ENCODE measurements at places on chromosomes 5 and 9.
A peak's percentile ranks its signal among the peaks of the same experiment; 100 is the strongest.

- DNase-seq = peak; percentile 89
Measured at GRCh38 chr5:78527054-78527859, 121.3 kb downstream of the LHFPL2 start.

- peak; percentile 85 for DNase-seq
Measured at GRCh38 chr9:92140074-92140753, 25.0 kb upstream of the SPTLC1 start.

DNA sequence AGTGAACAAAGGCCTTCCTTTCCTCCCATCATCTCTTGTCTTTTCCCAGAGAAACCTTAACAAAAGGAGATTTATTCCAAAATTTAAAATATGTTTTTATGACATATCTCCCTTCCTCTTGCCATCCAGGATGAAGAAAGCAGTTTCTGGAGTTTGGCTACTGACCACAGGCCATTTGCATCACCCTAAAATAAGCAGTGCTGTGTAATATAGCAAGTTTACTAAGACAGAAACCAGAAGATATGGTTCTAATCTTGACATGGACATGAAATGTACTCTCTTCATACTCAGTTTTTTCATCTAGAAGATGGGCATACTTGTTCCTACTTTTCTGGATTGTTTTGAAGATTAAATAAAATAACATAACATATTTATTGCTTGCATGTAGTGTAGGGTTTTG is 50.2 kb upstream of the ZFAND5 start:
- no peak for DNase-seq

- no peak for DNase-seq
Measured at GRCh38 chr9:92422611-92423338, 1.5 kb downstream of the OMD start.

DNA sequence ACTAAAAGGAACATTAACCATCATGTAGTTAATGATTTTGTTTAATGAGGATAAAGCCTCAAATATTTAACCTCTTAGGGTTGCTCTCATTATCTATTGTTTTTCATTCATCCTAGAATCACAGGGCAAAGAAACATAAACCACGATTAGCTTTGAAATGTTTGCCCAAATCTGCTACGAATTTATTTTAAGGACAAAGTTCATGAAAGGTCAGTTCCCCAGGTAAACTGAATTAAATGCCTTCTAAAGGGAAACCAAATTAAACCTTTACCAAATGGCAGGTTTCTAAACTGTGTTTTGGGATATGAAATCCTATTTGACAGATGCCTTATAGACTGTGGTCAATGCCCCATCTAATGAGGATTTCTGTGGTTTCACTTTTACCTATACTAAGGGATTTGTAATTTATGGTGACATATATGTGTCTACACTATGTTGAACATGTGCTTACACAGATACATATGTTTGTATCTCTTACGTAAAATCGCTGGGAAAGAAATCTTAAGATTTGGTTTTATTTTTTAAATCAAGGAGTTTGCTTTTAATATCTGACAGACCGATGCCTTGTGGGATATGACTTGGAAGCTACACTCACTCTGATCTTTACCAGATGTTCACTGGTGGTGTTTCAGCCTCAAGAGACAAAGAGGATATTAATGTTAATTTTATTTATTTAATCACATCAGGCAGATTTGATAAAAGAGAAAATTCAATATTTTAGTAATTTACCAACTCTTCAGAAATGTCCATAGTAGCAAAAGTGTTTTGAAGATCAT is 188.4 kb downstream of the GLIS3 start:
- DNase-seq = peak; percentile 42

DNA sequence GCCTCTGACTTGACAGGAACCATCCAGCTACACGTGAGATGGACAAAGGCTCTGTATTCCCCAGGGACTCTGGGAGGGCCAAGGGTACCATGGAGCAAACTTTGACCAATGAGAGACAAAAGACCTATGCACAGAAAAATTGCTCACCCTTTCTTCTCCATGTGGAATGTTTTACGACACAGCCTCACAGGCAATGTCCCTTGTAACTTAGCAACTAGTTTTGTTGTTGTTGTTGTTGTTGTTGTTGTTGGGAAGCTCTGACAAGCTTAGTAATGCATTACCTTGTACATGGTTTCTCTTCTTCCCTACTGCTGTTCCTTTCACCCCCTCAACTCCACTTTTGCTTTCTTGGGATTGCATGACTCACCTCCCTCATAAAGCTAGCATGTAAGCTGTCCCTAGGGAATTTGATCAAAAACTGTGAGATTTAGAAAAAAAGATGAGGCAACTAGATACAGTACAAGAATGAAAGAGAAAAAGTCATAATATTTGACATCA is 550.9 kb downstream of the RAB3C start:
- peak; percentile 75 for DNase-seq

- DNase-seq = no peak
Measured at GRCh38 chr5:44246986-44247385, 142.2 kb downstream of the FGF10 start.

- no peak for DNase-seq
Measured at GRCh38 chr5:1142886-1143669, 31.2 kb upstream of the SLC12A7 start.

- no peak for DNase-seq
Measured at GRCh38 chr5:135568246-135568645, 10.5 kb downstream of the CXCL14 start.

DNA sequence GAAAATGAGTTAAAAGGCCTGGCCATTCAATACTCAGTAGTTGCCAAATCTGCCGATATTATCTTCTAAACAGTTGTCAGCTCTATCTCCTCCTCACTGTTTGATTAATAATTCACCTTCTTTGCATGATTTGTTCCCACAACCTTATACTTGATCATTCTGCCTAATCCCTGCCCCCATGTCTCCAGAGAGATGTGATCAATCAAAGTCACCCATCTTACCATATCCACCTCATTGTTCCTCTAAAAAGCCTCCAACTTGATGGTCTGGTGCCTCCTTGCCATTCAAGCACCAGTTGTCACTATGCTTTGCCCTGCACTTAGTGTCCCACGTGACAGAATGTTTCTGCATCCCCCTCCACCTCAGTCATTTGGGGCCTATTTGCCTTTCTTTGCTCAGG is 41.3 kb downstream of the KIAA1958 start:
- no peak for DNase-seq

GRCh38 chr9:114014044-114014443 is 64.1 kb downstream of the AMBP start:
- DNase-seq = no peak

GRCh38 chr9:101674165-101674564 is 64.3 kb downstream of the GRIN3A start:
- no peak for DNase-seq

DNA sequence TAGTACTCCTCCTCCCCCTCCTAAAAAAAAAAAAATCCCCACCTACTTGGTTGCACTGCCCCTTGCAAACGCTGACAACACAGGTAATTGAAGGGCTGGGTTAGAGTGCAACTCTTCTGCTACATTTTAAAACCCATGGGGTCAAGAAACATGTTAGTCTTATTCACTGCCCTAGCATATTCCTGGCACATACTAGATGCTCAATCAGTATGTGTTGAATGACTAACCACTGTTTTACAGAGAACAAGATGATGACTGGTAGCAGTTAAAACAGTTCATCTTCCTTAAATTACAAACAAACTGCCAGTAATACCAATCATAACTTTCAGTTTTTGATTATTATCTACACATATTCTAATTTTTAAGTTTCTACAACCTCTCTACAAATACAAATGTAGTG is 124.4 kb downstream of the NFIB start:
- no peak for DNase-seq

DNA sequence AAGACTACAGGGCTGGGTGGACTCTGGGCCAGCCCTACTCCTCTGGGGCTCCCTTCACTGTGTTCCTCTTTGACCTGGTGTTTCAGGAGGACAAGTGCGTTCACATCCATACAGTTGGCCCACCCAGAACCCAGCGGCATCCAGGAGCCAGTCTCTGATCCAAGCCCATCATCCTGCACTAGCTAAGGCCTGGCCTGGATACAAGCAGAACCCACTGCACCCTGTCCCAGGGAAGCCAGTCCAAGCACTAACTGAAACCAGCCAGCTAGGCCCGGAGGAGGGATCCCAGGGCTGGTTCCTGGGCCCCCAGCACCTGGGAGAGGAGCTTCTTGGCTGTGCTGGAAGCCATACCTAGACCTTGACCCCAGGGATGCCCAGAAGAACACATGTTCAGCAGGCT is 4.1 kb upstream of the GBGT1 start:
- no peak for DNase-seq

GRCh38 chr9:91835632-91836031 is 114.4 kb downstream of the ROR2 start:
- no peak for DNase-seq

GRCh38 chr9:123942542-123942941 is 12.6 kb upstream of the DENND1A start:
- no peak for DNase-seq

GRCh38 chr9:27442464-27442863 is 81.6 kb upstream of the IFNK start:
- DNase-seq = no peak

GRCh38 chr5:9726931-9727330 is 96.8 kb upstream of the TAS2R1 start:
- DNase-seq = no peak

DNA sequence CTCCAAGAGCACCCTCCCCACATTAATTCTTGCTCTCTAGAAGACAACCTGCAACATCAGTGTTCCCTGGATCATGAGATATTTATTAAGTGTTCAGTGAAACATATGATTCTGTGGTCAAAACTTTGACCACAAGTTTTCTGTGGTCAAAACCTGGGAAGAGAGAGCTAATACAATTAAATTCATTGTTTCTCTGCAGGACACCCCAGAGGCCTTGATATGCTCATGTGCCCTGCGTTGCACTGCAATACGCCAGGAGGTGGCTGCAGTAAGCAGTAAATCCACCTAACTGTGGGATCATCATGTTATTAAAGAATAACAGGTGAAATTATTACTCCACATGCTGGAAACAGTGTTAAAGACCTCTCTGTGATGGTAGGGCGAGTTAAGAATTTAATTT is 109.3 kb upstream of the SPDL1 start:
- no peak for DNase-seq

DNA sequence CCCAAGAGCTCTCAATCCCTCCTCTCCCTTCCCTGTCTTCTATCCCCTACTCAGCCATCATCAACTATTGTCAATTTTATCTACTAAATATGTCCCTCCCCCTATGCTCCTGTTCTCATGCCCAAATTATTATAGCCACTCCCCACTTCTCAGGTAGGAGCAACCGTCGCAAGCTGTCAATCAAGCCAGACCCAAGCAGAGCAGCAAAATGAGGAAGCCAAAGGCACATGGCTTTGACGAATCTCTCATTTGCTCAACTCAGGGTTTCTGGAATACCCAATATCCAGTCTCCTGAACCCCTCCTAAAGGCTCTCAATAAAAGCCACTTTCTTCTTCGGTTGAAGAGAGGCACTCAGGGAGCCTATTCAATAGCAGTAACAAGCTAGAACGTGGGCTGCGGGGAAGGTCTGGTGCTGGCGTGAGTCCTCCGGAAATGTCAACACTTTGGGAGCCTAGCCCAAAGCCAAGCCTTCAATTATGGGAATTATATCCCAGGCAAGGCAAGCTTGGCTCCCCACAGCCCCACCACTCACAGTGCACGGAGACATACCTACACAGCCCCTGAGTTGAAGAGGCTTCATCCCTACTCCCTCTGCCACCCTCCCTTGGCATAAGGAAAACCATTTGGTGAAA is 47.7 kb downstream of the SIL1 start:
- DNase-seq = no peak

DNA sequence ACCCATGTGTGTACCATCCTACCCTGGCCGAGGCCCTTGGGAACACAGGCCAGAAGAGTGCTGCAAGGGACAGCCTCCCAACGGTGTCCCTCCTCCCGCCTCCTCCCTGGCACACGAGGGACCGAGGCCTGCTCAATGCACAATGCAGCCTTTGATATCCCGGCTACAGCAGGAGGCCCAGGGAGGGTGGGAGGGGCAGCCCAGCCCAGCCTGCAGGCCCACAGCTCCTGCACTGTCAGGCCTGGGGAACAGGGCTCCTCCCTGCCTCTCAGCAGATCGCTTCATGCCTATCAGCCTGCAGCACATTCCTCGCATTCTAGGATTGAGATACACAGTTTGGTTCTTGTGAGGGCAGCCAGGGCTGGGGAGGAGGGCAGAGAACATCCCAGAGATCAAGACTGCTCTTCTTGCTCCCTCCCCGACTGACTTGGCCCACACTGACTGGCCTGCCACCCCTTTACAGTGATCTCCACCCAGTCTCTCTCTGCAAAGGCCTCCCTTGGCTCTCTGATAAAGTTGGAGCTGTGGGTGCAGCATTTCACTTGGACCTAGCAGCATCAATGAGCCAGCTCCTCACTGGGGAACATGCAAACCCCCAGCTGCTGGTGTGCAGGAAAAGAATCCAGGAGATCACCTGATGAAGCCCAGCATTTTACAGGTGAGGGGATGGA is at the start of gene SH3TC2:
TSS of gene SH3TC2 (minus strand) at position 46 of the 671 bp plus-strand sequence. CDS start at position 6, 40 bp downstream.
- DNase-seq = peak; percentile 73

DNA sequence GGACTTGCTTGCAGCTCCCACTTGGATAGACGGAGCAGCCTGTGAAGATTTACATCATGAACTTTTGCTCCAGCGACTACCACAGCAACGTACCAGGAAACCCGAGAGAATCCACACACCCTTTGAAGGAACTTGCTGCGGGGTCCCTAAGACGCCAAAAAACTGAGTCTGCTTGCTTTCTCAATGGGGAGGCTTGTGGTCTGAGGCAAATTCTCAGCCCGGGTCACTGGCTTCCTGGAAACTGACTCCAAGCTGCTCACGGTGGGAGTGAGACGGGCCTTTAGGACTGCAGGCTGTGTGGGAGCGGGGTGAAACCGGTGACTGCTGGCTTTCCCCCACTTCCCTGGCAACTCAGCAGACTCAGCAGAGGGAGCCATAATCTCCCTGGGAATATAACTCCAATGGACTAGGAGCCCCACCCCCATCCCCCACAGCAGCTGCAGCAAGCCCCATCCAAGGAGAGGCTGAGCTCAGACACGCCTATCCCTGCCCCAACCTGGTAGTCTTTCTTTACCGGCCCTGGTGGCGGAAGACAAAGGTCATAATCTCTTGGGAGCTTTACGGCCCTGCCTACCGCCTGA is 466.0 kb downstream of the CAAP1 start:
- no peak for DNase-seq

- no peak for DNase-seq
Measured at GRCh38 chr5:129951039-129951438, 46.8 kb downstream of the CHSY3 start.

GRCh38 chr9:126462617-126463016 is 136.0 kb downstream of the MVB12B start:
- DNase-seq = no peak

- no peak for DNase-seq
Measured at GRCh38 chr5:11322133-11322532, 561.1 kb upstream of the DAP start.

DNA sequence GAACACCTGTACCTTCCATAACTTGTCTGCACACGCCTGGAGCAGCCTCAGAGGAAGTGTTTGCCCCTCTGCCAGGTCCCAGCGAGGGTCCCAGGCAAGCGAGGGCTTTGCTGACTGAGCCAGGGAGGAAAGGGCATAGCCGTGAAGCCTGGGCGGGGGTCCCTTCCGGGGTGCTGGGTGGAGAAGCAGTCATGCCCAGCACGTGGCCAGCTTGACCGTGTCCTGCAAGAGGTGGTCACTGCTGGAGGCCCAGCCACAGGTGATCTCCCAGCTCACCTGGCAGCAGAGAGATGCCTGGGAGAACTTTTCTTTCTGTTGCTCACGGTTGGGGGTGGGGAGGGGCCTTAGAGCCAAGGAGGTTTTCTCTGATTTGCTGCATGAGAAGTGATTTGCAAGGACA is 195.3 kb downstream of the CACNA1B start:
- no peak for DNase-seq

GRCh38 chr9:680106-680505 is 161.4 kb upstream of the DMRT1 start:
- no peak for DNase-seq

GRCh38 chr9:127803507-127804352 is 1.0 kb downstream of the FPGS start:
- DNase-seq = peak; percentile 48
